ENCODE measurements at places on chromosomes 16 and 17.

- DNase-seq = peak; percentile 20
These were observed 31.3 kb upstream of the KPNB1 start for GRCh38 chr17:47618410-47618809.

GRCh38 chr17:5096731-5097100 is 15.0 kb downstream of the ZNF232 start:
- no peak for DNase-seq

GRCh38 chr17:77274096-77274845 is 133.5 kb downstream of the SEC14L1 start:
- no peak for DNase-seq

DNA sequence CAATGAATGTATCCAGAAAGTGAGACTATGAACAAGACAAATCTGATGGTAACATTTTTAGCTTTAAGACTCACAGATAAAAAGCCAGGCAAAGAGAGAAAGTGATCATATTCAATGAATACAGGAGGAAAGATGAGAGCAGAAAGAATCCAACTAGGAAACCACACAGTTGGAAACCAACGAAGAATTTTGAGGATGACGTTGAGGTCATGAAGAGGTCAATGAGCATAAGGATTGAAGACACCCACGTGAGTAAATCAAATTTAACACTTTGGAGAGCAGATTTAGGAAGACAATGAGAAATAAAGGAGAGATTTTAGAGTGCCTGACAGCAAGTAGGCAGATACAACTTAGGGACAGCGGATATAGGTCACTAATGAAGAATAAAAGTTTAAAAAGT is 948.1 kb downstream of the KCNJ2 start:
- peak; percentile 21 for DNase-seq

GRCh38 chr17:48155889-48156611 is 48.5 kb downstream of the SNX11 start:
- no peak for DNase-seq

GRCh38 chr17:80844418-80844990 is 147.1 kb upstream of the CHMP6 start:
- no peak for DNase-seq

DNA sequence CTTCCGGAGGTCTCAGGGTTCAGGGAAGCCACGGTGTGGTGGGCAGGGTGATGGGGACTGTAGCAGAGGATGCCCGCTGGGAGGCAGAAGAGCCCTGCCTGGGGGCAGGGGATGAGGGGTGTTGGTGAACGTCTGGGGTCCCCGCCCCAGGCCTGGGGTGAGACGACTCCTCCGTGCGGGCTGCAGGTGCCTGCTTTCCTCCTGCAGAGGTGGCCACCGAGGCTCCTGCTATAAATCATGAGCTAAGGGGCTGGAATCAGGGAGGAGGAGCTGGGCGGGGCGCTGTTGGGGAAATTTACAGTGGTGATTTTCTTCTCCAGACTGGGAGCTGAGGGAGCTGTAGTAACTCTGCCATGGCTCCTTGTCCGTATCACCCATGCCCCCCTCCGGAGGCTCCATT is 167.0 kb downstream of the MRM1 start:
- no peak for DNase-seq

DNA sequence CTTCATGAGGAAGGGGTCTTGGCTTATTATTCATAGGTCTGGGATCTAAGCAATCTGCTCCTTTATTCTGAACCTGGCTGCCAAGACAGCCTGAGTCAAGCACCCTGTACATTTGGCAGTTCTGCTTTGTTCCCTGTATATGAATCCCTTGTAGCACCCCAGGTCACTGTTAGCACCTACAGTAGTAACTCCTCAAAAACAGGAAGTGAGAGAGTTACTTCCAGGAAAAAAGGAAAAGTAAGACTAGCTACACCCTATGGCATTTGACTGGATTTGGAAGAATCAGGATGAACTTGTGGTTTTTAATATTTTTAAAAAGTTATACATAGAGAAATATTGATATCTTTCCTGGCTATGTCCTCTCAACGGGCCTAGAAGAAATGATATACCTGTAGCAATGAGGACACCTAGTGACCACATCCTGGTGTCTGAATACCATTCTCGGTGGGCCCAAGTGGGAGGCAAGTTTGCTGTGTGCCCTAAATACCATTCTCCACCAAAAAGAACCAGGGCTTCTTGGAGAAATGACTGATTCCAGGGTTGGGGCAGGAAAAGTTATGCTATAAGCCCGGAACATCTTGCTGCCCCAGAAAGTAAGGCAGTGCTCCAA is 9.9 kb downstream of the ANKRD40 start:
- no peak for DNase-seq

Data from IMR-90 (cell line).